ENCODE measurements at places on chromosomes 5 and 9.

- no peak for DNase-seq
Measured at GRCh38 chr9:124520206-124520596, 13.0 kb upstream of the NR5A1 start.

DNA sequence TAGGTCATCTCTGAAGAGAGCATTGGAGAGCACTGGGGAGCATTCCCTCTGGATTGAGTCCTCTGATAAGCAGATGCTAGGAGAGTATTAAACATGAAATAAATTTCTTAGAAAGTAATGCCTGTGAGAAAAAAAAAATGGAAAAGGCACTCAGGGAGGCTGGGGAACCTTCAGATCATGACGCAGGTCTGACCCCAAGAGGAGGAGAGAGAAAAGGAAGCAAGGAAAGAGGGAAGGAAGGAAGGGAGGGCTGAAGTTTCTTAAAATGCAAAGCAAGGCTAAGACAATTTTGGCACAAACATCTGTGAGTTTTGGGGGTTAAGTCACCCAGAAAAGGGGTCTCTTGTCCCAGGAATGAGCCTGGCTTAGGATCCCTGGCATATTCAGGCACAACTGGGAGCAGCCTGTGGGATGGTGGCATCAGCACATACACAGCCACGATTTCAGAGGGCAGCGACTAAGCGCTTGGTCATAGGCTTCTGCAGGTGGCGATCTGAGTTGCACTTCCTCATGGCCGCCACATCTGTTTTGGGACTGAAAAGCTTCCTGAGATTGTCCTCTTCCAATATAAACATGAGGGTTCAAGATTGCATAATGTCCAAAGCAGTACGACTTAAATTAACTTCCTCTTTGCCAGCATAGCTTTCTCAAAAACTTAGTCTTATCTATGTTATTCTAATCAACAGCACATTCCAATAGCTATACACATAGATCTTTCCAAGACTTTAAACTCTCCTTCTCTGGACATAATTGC lies 692.7 kb downstream of the DNAH5 start:
- no peak for DNase-seq

GRCh38 chr5:55308254-55308836 lies 556 bp downstream of the MTREX start:
- DNase-seq: peak; percentile 28

GRCh38 chr5:160330212-160330611 lies 17.8 kb upstream of the CCNJL start:
- no peak for DNase-seq

GRCh38 chr5:15168358-15168757 lies 296.8 kb upstream of the ANKH start:
- DNase-seq: no peak

- DNase-seq: no peak
Measured at GRCh38 chr5:6273090-6273735, 105.1 kb downstream of the MED10 start.

GRCh38 chr5:74641735-74642542 lies 1.4 kb upstream of the ENC1 start:
- peak; percentile 72 for DNase-seq

DNA sequence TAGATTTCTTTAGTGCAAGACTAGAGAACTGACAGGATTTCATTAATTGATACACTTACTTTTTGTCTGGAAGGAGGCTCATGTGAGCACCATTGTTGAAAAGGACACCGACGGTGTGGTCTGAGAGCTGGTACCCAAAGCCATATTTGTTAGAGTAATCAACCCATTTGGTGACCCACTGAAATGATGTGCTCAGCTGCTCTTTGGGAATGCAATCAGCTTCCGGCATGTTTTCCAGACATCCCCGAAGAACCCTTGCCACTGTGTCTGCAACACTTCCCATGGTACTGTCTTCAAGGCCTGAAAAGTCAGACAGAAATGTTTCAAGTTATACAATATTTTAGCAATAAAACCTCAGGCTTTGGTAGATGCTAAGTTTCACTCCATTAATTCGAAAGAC lies 4.4 kb downstream of the PLK2 start:
- no peak for DNase-seq

- no peak for DNase-seq
Measured at GRCh38 chr5:56494300-56494731, 261.2 kb upstream of the ANKRD55 start.

DNA sequence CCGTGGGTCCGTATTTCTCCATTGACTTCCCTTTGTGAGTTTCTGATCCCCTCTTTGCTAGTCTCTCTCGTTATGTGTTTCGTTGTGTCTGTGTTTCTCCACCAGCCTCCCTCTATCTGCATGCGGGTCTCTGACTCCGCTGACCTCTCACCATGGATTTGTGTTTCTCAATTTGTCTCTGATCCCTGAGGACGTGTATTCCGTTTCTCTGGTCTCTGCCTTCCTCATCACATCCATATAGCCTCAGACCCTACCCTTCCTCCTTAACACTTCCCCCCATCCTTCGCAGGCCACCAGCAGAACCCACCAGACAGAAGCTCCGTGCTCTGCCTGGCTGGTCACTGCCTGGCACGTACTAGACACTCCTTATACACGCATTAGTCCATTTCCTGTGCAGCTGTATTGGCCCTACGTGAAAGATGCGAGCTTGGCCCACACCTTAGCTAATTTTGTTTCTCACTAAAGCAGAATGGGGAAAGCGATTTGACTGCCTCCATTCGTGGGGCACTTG lies 631 bp downstream of the B4GALT7 start:
- DNase-seq: no peak

DNA sequence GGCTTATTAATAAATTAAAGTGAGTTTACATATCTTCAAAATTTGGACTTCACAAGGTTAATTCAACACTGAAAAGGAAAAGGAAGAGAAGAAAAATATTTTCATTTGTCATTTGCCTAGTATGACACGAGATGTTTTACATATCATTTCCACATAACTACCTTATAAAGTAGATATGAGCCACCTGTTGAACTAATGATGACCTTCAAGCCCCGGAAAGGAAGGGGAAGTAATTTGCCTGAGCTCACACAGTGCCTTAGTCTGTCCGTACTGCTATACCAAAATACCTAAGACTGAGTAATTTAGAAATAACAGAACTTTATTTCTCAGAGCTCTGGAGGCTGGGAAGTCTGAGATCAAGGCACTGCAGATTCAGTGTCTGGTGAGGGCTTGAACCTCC lies 17.9 kb downstream of the CMYA5 start:
- no peak for DNase-seq

GRCh38 chr5:67318746-67319145 lies 122.1 kb upstream of the CD180 start:
- DNase-seq: no peak

GRCh38 chr5:7927466-7928375 lies 58.8 kb downstream of the MTRR start:
- DNase-seq: peak; percentile 32

- DNase-seq: no peak
Measured at GRCh38 chr9:135220601-135221575, 133.4 kb downstream of the OLFM1 start.

All from DMS 273 treated with DMSO at 0.1 percent for 48 hours (cell line).